ENCODE measurements at places on chromosomes 1 and 21. TPM values are rescaled to one million over a fixed set of nuclear protein-coding genes. Genes with fewer than 3 reads are reported as not detected.
A peak's percentile ranks its signal among the peaks of the same experiment; 100 is the strongest.

NCDN gene
- total RNA-seq, result 43.1 TPM

HAO2 gene
- not detected for total RNA-seq

PLEKHM2 gene
- total RNA-seq, result 36.6 TPM

LINGO4 gene
- total RNA-seq, result not detected

FLG2 gene
- total RNA-seq, result not detected

CROCC gene
- total RNA-seq, result 106 TPM

ST6GALNAC5 gene
- 12.7 TPM for total RNA-seq

RXFP4 gene
- total RNA-seq, result not detected

CD5L gene
- total RNA-seq, result not detected

ITLN1 gene
- total RNA-seq, result not detected

DHRS3 gene
- total RNA-seq, result 21.2 TPM

GJA8 gene
- total RNA-seq, result not detected

FALEC gene
- total RNA-seq, result not detected

ITSN1 gene
- 68.2 TPM for total RNA-seq

OPRD1 gene
- 3.6 TPM for total RNA-seq

PPM1J gene
- total RNA-seq, result 22.4 TPM

CFAP45 gene
- not detected for total RNA-seq

FAM163A gene
- 0.08 TPM for total RNA-seq

- DNase-seq, result no peak
Observed at GRCh38 chr1:150249936-150250335, 7.6 kb upstream of the CA14 start.

DNA sequence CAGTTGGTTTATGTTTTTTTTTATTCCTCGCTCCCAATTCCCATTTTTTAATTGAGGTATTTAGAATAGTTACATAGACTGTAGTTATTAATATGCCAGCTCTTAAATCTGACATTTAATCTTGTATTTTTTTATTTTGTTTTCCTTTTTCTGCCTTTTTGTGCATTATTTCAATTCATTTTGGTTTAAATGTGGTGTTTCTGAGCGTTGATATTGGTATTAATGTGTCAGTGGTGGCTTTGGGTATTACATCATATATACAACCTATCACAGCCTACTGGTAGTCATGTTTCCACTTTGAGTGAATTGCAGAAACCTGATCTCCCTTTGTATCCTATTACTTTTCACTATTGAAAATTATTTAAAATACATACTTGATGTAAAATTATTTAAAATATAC is 1027.3 kb downstream of the KCNT2 start:
- peak; percentile 12 for DNase-seq

GRCh38 chr1:205137901-205138300 is 16.1 kb upstream of the RBBP5 start:
- DNase-seq, result peak; percentile 71

DNA sequence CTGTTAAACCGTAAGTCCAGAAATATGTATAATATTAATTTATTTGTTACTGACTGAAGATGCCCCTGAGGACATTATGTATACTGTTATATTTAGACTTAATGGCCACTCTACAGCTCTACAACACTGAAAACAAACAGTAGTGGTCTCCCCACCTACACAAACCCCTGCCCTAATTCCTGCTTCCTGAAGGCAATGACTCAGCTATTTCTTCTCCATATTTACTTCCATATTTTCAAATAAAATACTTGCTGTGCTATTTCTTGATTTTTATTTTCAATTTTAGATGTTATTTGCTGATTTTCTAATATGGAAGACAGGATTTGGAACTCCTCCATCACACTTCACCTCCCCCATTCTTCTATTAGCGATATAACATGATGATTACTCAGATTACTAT is 97.6 kb downstream of the PCNX2 start:
- DNase-seq, result no peak

- DNase-seq, result no peak
Observed at GRCh38 chr1:53324321-53324720, 3.5 kb downstream of the LRP8 start.

DNA sequence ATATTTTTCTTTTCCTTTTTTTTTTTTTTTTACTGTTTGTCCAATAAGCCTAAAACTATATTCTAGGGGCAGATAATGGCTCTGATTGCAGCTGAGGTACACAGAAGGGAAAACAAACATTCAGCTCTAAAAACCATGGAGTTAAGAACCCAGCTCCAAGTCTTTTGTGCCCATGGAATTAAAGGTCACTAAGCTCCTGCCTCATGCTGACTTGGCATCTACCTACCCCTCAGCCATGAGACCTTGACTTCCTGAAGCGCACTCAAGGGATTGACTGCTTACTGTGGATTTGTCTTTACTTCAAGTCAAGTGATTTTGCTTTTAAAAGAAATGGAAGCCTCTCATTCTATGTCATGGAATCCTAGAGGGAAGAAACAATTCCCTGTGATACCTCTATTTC is 192.3 kb downstream of the AMY1C start:
- DNase-seq, result peak; percentile 27

DNA sequence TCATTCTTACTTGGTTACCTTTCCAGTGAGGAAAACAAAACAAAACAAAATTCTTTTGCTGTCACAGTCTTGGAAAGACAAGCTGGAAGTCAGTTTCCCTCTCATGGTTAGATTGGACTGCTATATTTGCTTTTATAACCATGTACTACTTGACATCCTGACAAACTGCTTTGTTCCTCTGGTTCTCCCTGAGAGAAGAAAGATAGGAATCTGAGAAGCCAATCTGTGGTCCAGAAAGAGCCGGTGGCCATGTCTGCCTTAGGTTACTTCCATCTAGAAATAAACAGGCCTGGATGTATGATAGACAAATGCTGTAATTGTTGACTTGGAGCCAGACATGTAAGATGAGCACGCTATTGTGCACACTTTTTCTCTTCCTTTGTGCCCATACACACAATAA is 330.0 kb downstream of the BRINP3 start:
- DNase-seq, result no peak

- DNase-seq, result no peak
Observed at GRCh38 chr1:76625886-76626678, 241.2 kb upstream of the ST6GALNAC5 start.

GRCh38 chr1:170238704-170239391 is 93.1 kb downstream of the NTMT2 start:
- DNase-seq, result peak; percentile 3

DNA sequence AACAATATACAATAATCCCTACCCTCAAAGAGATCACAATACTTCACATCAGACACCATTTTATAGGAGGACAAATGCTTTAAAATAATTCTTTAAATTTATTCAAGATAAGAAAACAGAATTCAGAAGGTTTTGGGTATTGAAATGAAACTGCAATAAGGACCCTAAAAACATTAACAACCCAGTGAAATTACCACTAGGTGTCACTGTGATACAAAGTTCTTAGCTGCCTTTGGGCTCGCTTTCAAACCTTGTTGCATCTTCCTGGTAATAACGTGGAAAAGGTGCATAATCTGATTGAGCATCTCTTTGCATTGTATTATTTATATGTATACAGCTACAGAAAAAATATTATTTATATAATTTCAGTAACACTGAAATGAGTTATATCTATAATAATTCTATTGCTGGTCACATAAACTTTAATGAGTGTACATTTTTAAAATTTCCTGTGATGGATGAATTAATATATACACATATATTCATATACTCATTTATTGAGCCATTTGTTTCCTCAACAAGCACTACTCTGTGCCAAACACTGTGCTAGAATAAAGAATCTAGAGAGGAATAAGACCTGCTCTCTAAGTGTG is 185.2 kb downstream of the FAF1 start:
- DNase-seq, result peak; percentile 81

DNA sequence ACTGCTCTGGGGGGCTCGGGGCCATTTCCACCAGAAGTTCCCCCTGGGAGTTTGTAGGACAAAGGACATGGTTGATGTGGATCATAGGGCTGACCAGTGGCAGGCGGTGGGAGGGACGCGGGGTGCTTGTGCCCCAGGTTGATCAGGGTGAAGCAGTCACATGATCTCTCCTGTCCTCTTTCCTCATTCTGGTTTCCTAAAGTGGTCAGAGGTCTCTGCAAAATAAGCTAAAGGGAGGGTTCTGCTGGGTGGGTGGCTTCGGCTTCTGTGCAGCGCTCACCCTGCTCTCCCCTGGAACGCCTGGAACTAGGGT is 9.2 kb downstream of the PDXK start:
- no peak for DNase-seq

GRCh38 chr1:201888282-201889089 is at the start of gene SHISA4:
Gene SHISA4, plus strand, starts transcription at chr1:201888898. Its CDS starts 97 bp downstream, at chr1:201888995.
- DNase-seq, result peak; percentile 60

DNA sequence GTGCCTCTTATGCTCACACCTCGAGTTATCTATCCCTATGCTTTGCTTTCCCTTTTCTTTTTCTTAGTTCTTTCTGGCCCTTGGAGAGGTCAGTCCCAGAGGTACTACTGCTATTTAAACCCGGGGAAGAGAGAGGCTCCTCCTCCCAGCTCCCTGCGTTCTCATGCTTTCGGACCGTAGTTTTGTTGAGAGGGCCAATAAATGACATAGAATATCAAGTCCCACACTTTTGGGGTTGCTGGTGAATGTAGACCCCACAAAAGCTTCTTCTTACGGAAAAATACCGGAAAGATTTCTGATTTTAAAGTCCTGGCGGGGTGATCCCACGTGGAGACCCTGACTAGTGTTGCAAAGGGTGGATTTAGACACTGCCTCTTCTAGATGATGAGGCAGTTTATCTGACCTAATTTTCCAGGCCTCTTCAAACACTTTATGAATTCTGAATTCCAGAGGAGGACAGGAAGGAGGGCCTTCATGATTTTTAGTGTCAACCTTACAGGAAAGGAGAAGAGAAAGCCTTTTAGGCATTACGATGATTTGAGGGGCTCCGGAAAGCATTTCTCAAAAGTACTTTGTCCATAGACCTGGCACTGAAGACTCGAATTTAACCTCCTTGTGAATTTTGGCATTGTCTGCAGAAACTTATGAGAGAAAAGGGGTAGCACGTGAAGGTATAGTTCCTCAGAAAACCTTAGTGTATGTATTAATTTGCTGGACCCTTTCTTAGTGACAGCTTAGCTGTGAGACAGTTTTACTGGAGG is 694 bp downstream of the TMEM167B start:
- DNase-seq, result peak; percentile 54

DNA sequence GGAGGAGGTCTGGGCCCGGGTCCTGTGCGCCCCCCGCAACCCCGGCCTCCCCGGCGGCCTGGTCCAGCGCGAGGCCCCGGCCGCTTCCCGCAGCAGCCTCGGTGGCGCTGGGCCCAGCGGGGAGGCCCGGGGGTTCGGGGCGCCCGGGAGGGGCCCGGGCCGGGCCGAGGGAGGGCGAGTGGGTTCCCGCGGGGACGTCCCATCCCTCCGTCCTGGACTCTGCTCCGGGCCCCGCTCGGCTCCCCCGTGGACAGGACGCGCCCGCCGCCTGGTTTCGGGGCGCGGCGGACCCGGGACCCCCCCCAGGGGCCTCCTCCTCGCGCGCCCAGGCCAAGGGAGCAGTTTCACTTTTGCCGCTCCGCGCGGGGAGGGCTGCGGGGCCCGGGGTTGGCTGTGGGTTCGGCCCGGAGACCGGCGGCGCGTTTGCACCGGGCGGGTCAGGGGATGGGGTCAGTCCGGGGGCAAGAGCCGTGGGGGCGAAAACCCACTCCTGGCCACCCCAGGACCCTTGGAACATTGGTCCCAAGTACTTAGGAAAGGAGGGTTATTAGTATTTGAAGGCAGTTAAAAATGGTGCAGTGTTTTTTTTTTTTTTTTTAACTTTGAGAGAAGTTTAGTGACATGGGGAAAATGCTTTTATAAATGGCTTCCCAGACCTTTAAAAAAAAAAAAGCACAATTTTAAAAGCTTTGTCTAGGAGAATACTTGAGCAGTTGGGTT is 677 bp downstream of the AGPAT3 start:
- DNase-seq, result peak; percentile 21

- DNase-seq, result no peak
Observed at GRCh38 chr1:112496290-112496689, 12.5 kb upstream of the WNT2B start.

- no peak for DNase-seq
Observed at GRCh38 chr1:12506281-12507280, 111.4 kb downstream of the DHRS3 start.

DNA sequence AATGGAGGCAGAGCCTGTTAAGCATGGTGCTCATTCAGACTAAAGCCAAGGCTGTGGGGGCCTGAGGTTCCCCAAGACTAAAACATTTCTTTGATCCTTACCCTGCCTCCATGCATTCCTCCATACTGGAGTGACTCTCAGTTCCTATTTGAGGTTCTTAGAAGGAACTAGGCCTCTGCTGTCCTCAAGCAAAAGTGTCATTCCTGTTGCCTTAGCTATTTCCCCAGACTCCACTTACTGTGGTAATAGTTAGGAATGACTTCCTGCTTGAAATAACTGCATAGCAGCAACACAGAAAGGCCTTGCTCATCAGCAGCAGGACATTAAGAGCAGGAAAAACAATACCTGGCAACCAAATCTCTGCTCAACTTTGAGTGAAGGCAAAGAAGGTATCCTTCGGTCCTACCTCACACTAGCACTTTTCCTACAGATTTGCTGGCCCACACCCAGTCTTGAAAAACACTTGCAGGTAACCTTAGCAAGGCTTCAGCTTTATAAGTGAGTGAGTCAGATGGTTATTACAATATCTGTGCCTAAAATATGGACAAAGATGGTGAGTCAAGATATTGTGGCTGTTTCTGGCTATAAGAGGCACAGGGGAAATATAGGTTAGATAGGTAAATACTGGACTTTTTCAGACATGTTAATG is 14.8 kb downstream of the LRRC41 start:
- peak; percentile 17 for DNase-seq

DNA sequence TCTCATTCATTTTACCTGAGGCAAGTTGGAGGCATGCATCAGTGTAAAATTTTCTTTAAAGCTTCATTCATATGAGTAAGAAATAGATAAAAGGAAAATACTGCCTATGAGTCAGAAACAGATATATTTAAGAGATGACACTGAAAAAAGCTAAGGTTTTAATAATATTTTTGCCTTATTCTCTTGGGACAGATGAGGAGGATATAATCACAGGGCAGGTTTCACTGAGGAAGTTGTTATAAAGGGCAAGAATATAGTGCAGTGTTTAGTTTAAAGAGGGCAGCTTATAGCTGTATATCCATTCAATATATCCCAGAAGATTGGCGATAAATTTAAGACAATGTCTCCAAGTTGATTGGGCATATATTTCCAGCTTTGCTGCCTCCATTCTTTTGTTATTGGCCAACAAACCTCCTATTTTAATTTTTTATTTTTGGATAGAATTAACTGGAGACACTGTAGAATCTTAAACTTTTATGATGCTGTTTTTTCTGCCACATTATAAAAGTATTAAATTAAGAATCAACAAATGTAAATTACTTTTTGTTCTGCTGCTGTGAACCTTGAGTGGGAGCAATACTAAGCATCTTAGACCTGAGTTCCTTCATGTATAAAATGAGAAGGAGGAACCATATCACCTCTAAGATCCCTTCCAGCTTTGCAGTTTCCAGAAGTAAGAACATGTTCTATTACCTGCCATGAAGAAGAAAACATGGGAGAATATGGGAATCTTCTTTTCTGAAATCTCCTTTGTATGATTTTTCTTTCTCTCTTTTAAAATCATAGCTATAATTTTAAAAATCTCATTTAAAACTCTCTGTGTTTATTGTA is 171.6 kb downstream of the S1PR1 start:
- no peak for DNase-seq

- peak; percentile 30 for DNase-seq
Observed at GRCh38 chr1:23169727-23170335, 1.2 kb upstream of the LUZP1 start.

GRCh38 chr1:184627007-184627341 is 127.7 kb downstream of the EDEM3 start:
- no peak for DNase-seq
